Skeletal muscle cell (primary cell): ENCODE measurements at places on chromosomes 3 and 15.
A peak's percentile ranks its signal among the peaks of the same experiment; 100 is the strongest.

DNA sequence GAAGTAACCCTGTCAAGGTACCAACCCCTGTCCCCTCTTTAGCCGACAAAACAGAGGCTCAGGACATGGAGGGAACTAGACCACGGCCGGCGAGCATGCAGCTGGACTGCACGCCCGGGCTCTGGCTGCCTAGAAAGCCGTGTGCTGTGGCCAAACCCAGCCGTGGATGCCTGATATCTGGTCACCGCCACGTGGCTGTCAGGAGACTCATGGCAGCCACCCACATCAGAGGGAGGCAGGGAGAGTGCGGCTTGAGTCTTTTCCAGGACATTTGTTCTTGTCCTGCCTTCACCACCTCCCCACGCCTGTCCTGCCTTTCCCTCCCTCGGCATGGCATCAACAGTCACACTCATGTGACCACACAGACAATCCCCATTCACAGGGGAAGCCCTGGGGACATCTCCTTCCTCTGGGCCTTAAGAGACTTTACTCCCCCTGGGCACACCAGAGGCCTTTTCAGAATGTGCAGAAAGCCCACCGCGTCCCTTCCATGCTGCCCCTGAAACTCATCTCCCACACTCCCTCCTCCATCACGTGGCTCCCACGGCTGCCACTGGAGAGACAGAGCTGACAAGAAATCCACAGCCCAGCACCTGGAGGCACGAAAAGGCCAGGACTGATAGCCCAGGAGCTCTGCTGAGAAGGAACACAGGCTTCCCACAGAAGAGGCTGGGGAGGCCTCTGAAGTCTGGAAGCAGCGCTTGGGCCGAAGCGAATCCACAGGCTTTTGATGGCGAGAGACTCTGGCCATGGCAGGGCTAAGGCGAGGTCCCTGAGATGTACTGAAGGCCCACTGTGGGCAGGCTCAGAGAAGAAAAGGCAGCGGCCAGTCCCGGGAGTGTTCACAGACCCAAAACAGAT is 71.2 kb upstream of the IQSEC1 start:
- DNase-seq = no peak

DNA sequence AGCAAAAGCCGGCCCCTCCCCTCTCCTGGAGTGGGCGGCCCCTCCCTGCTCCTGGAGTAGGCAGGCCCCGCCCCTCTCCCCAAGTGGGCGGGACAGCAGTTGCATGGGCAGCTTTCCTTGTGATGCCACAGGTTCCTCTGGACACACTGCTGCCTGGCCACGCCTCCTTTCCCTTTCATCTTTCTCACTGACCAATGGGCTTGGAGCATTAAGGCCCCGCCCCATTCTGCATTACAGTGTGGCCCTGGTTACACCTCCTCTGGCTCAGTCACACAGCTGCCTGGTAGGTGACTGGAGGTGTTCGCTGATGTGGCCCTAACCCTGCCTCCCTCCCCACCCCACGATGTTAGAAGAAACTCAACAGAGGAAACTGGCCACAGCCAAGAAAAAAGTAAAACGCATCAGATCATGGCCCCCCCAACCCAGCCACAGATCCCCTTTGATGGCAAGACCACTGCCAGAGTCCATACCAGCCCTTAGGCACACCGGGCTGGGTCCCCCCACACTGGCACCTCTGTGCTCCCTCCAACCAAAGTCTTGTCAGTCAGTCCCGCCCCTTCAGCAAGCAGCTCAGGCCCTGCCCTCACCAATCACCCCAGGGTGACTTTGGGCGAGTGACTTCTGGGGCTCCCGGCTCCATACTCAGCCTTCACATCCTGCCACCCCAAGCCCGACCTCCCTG is 84.3 kb downstream of the ADAMTS7 start:
- no peak for DNase-seq

GRCh38 chr15:52667597-52667996 is 11.6 kb downstream of the ATOSA start:
- no peak for DNase-seq

DNA sequence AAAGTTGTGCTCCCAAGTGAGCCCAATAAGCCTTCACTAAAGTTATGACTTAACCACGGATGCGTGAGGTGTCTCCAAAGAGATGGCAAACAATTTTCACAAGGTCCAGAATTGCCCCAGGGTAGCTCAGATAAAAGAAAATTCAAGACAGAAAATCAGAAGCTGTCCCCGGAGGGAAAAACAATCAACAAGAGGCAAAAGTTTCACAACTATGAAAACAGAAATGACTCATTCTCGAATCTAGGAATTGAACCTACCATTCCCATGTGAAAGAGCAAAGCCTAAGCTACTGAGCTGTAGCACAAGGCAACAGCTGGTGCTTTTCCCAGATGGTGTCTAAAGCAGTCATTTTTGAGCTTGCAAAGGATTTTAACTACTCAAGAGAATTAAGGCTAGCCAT is 33.5 kb upstream of the MKRN3 start:
- no peak for DNase-seq

- DNase-seq = no peak
Measured at GRCh38 chr3:98596541-98597500, 3.4 kb upstream of the CPOX start.

DNA sequence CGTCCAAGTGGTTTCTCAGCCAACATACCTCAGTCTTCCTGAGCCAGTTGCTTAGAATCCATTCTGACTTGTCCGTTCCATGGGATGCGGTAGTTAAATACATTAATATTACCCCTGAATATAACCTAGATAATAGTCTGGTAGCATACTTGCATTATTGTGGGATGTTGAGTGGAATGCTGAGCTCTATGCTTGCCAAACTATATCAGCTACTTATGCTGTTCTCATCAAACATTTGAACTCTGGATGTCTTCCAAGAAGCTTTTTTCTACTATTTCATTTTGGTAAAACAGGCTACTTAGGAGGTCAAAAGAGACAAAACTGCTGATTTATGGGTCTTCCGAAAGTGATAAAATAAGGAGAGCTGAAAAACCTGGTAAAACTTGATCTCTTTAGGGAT is 429.5 kb downstream of the NAALADL2 start:
- DNase-seq = no peak

GRCh38 chr15:46089467-46089935 is 454.7 kb downstream of the SQOR start:
- no peak for DNase-seq

DNA sequence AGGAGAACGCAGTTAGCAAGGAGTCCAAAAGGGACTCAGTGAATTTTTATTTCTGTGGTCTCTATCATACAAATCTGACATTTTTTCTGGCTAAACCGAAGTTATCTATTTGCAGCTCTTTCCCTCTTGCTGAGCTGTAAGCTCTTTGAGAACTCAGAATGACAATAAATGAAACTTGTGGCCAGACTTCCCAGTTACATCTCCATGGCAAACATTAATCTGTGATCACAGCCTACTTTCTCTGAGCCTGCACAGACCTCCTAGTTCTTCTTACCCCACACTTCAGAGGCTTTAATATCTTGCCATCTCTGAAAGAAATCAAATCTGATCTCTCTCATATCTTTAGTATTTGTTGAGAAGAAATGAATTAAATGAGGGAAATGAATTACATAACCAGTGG is 58.0 kb downstream of the PLD1 start:
- no peak for DNase-seq

DNA sequence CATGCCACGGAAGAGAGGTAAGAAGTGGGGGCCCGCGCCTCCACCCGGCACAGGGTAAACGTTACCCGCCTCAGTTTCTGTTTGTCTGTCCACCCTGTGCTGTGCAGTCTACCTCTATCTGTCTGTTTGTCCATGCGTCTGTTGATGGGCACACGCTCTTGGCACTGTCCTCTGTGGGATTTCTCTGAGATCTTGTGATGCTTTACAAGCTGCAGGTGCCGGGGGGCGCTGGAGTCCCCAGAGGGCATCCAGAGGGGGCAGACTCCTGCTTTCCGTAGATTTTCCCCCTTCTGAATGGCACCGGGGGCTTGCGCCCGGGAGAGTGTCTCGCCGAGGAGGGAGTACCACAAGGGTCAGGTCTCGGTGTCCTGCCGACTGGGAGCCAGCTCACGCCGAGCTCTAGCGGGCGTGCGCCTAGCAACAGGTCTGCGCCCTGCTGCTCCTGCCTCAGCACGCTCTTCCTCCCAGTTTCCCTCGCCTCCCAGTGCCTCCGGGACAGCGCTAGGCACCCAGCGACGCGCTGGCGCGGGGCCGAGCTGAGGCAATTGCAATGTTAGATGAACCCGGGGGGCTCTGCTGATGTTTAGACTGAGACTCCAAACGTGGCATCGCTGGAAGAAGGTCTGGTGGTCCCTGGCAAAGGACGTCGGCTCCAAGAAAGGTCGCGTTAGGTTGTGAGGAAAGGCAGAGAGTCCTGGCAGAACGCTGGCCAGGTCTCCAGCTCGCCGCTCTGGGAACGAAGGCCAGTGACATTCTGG is 667 bp downstream of the CEMIP start:
- no peak for DNase-seq

DNA sequence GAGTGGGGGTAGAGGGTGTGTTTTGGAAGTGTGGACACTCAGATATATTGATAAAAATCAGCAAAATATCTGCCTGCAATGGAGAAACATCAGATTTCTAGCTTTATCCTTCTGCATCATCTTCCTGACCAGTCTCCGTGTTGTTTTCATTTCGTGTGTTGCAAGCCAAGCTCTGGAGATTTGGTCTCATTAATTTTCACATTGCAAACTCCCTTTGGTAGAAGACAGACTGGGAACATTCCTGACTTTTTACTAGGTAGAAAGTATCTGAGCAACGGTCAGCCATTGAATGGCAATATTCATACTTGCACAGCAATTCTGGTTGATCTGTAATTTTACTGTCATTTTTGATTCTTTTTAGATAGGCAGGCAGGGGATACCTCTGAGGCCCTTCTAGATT is 30.4 kb downstream of the FSTL1 start:
- DNase-seq = no peak

- no peak for DNase-seq
Measured at GRCh38 chr3:57062101-57062631, 1.7 kb downstream of the SPATA12 start.

- no peak for DNase-seq
Measured at GRCh38 chr3:51668756-51669155, 2.3 kb upstream of the TEX264 start.

GRCh38 chr3:145134738-145135137 is 1026.2 kb downstream of the PLOD2 start:
- DNase-seq = no peak

- peak; percentile 6 for DNase-seq
Measured at GRCh38 chr3:103991461-103992115, 1375.1 kb upstream of the ALCAM start.
